ENCODE measurements at places on chromosomes 1 and 21.

- no peak for DNase-seq
Observed at GRCh38 chr21:41774467-41775148, 7.8 kb upstream of the RIPK4 start.

DNA sequence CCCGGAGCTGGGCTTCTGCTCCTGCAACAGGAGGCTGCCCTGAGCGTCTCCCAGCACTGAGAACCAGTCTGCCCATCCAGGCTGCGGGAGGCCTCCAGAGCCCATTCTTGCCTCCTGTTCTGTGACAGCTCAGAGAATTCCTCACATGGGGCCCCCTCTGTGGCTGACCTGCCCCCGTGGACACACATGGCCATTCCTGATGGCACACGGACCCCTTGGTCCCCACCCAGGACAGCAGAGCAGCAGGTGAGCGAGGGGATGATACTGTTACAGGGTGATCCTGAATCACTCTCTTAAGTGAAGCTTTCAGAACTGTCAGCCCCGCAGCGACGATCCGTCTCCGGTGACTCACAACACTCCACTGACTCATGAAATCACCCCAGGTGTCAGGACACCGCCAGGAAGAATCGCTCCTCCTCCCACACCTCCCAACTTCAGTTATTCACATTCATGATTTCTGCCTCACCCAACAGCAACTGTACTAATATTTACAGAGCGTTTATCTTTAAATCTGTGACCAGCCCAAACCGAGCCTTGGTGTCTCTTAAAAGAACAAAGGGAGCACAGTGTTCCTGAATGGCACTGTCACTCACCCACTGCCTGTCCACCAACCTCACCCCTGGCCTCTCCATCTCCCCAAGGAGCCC is 22.5 kb downstream of the CHD5 start:
- no peak for DNase-seq

DNA sequence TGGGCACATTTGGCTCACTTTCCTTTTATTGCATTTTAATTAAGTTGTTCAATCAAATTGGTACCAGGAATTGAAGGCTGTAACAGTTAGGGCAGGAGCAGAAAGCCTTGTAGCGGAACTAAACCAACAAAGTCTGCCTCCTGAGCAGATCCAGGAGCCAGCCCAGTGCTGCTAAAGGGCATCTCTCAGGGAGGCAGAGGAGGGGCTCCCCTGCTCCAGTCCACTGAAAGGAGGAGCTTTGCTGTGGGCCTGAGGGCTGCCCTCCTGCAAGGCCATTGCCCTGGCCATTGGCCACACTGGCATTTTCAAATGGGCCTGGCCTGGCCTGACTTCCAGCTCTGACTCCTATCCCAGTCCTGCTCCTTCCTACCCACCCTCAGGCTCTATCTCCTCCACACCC is 3.7 kb upstream of the TRABD2B start:
- no peak for DNase-seq

GRCh38 chr1:26305667-26306289 is 658 bp downstream of the UBXN11 start:
- DNase-seq: no peak

GRCh38 chr1:8987881-8988617 is 38.2 kb downstream of the SLC2A7 start:
- DNase-seq: peak; percentile 47

DNA sequence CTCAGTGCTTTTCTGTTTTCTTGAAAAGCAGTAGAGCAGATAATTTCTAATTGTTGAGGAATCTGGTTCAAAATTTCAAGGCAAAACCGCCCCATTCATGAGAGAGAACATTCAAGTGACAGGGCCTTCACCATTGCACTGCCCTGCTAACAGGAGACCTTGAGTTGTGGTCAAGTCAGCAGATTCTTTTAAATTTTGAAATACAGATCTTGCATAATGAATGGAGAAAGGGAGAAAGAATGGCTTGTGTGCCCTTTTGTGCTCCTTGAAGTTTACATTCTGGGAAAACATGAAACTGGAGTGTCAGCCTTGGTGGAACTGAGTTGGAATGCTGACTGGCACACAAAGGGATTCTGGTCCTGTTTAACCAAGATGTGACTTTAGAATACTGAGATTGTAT is 164.5 kb upstream of the UBE2U start:
- DNase-seq: no peak

- no peak for DNase-seq
Observed at GRCh38 chr21:33760641-33761440, 118.5 kb downstream of the ITSN1 start.

DNA sequence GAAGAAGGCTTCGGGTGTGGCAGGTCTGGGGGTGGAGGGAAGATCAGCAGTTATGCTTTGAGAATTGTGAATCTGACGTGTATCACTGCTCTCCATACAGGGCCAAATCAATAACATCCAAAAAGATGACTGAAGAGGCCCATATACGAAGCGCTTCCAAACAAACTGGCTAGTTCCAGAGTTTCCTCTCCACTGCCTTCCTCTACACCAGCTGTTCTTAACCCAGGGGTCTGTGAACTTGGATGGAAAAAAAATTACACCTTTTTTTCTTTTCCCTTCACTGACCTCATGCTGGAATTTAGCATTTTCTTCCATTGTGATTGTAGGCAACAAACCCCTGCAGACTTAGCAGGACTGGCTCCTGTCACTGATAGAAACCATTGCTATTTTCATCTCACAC is 77.1 kb upstream of the NBL1 start:
- no peak for DNase-seq

GRCh38 chr1:107964336-107965109 is 457 bp downstream of the VAV3 start:
- DNase-seq: peak; percentile 1

DNA sequence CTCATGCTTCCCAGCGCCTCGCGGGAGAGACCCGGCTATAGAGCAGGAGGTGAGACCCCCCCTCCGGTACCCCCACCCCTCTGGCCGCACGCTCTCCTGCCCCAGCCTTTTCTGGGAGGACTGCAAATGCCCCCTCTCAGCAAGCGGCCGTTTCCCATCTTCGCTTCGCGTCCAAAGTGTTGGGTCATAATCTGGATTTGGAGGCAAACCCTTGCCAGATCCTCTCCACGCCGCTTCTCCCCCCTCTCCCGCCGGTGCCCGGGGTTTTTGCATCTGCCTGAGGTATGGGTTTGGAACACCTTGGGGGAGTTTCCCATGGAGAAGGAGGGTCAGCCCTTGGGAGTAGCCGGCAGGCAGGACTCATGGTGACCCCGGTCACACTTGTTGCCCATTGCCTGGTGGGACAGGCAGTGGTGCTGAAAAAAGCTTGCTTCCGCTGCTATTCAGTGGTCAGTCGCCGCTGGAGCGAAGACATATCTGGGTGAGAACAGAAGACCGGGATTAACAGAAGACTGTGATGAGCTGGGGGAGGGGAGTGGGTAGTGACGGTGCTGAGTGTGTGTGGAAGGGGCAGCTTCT is 935 bp downstream of the KCNK2 start:
- DNase-seq: no peak

DNA sequence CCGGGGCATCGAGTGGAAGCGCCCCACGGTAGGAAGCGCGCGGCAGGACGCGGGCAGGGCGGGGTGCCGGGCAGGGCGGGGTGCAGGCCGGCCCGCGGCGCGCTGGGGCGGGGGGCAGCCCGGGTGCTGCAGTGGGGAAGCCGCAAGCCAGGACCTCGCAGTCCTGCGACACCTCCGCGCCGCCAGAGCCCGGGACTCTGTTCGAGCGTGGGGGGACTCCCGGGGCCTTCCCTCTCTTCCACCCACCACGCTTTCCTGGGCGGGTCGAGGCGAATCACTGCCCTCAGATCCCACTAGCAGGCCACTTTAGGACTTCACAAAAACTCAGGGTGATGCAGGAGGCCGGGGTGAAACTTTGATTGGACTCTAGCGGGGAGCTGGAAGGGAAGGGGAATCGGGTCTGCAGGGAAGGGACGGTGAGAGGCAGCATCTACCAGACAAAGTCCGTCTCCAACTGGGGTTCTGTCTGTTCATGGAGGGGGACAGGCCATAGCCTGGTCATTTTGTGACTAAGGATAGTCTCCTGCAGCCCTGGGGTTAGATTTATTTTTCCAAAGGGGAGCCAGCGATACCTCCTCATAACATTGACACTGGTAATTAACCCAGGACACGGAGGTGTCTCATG is 623 bp downstream of the CAPN2 start:
- no peak for DNase-seq

- no peak for DNase-seq
Observed at GRCh38 chr1:163035446-163036249, 33.5 kb upstream of the RGS4 start.

GRCh38 chr1:240732390-240732789 is 120.4 kb upstream of the GREM2 start:
- no peak for DNase-seq

- DNase-seq: no peak
Observed at GRCh38 chr1:47646676-47647075, 208.8 kb downstream of the FOXD2 start.

DNA sequence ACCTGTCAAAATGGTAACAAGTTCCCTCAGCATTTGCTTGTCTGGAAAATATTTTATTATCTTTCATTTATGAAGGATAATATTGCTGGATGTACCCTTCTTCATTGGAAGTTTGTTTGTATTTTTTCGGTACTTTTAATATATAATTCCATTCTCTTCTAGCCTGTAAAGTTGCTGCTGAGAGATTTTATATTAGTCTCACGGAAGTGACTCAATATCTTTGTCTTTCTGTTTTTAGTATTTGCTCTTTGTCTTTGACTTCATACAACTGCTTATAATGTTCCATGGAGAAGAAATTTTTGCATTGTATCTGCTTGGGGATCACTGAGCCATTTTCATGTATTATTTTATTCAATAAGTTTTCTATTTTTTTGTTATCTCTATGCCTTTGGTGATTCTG is 1777.5 kb downstream of the BRINP3 start:
- DNase-seq: no peak

DNA sequence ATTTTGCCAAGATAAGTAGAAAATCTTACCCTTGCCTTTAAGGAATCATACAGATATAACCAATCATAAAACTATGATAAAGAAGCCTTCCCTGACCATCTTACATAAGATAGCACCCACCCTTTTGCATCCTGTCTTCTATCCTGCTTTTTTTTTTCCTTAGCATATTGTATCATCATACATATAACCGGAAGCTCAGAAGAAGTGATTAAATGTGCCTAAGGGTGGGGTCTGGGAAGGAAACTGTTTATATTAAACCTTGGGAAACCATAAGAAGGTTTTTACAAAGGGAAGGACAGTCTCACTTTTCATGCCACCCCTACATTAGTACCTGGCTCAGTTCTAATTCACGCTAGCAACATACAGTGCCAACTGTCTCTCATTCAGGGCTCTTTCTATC is 66.8 kb downstream of the LUZP1 start:
- DNase-seq: no peak

DNA sequence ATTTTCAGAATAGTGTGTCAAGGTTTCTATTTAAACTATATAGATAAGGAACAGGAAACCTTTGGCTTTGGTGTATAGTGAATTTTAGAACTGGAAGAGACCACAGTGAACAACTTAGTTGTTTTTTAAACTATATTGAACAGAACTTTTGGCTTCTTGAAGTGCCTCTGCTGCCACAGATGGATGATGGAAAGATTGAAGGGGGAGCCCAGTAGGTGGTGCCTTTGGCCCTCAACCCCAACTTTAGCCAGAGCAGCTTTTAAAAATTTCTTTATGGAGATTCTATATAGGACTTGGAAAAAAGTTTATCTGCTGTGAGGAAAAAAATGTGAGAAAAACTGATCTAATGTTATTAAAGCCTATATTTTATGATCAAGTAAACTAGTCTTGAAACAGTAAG is 50.2 kb downstream of the SWT1 start:
- DNase-seq: no peak

DNA sequence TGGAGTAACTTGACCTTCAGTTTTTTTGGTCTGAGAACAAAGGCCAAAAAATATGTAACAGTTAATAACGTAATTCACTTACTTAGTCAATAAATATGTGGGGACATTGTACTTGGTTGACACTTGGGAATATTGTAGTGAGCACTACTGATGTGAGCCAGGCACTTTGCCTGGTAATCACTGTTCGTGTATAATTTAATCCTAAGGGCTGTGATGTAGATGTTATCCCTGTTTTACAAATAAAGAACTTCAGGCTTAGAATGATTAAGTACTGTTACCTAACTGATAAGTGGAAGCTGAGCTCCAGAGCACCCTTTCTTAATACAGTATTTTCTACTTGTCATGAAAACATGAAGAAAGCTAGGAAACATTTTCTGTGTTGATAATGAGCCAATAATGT is 28.0 kb downstream of the PTBP2 start:
- DNase-seq: no peak

- DNase-seq: no peak
Observed at GRCh38 chr1:67753776-67754525, 69.0 kb downstream of the GADD45A start.

- DNase-seq: no peak
Observed at GRCh38 chr1:99676876-99677275, 31.0 kb downstream of the PALMD start.

DNA sequence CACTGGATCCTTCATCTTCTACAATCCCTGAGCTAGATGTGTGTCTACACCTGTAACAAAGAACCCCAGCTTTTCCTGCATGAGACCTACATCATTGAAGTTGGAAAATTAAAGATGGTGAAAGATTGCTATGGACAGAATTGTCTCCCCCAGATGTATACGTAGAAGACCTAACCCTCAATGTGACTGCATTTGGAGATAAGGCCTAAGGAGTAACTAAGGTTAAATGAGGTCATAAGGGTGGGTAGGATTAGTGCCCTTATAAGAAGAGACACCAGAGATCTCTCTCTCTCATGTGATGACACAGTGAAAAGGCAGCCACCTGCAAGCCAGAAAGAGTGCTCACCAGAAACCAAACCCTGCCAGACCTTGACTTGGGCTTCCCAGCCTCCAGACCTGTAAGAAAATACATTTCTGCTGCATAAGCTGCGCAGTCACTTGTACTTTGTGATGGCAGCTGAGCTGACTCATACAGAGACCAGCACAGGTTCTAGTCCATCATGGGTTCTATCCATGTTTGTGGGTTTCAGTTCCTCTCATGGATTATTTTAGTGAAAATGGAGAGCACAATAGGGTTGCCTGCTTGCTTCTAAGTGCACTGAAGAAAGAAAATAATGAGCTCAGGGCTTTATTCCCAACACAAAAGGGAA is 180.8 kb downstream of the TPR start:
- DNase-seq: no peak

GRCh38 chr1:50610563-50610962 is 187.3 kb upstream of the DMRTA2 start:
- no peak for DNase-seq
